DMS 273 treated with DMSO at 0.1 percent for 48 hours (cell line): ENCODE measurements at places on chromosomes 11 and 22.

GRCh38 chr11:42003801-42004200 lies 544.3 kb upstream of the LRRC4C start:
- no peak for DNase-seq

GRCh38 chr11:111963931-111964340 lies 26.8 kb downstream of the DIXDC1 start:
- no peak for DNase-seq

- DNase-seq, result no peak
Observed at GRCh38 chr22:17751596-17751995, 22.7 kb downstream of the BID start.

- DNase-seq, result no peak
Observed at GRCh38 chr11:67260406-67260805, 5.9 kb upstream of the GRK2 start.

DNA sequence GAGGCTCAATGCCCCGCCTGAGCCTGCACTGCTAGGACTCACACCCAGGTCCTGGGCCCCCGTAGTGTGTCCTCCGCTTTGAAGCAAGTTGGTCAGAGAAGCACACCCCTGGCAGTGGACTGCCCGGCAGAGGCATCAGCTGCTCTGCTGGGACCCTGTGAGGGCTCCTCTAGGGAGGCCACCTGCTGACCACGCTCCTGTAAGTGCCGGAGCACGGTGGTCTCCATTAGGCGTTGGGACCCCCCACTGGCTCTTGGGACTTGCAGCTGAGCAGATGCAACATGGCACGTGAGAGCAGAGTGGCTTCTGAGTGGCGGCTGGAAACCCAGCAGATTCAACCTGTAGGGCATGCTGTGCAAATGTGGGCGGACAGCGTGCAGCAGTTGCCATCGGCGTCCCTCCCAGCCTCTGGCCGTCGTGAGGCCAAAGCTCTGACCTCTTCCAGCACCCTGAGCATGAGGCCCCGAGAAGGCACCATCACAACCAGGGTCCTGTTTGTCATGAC lies 16.9 kb downstream of the MRGPRG start:
- no peak for DNase-seq

DNA sequence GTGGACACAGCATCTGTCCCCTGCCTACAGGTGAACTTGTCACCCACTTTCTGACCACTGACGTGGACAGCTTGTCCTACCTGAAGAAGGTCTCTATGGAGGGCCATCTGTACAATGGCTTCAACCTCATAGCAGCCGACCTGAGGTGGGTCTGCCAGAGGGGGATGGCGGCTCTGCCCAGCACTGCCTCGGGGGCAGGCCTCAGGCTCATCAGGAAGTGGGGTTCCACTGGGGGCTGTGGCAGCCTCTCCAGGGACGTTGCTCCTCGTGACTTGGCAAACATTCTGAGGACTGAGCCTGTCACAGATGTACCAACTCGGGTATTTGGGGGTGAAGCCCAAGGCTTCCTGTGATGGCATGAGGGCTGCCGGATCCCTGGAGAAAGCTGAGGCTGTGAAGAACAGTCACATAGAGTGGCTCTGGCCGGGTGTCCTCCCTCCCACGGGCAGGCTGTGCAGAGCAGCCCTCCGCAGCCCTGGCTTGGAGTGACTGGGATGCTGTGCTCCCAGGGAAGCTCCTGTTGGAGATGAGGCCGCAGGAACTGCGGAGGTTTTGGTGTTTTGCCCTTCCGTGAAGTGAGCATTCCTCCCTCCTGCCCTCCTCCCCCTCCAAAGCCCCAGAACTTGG lies 26.5 kb upstream of the DGCR8 start:
- no peak for DNase-seq

GRCh38 chr11:75659836-75660235 lies 9.0 kb downstream of the MAP6 start:
- DNase-seq, result no peak
